ENCODE measurements at places on chromosomes 2 and 18.

- DNase-seq: no peak
Observed at GRCh38 chr2:682226-682625, 5.0 kb upstream of the TMEM18 start.

- peak; percentile 76 for DNase-seq
Observed at GRCh38 chr18:63339920-63340484, 20.4 kb upstream of the BCL2 start.

DNA sequence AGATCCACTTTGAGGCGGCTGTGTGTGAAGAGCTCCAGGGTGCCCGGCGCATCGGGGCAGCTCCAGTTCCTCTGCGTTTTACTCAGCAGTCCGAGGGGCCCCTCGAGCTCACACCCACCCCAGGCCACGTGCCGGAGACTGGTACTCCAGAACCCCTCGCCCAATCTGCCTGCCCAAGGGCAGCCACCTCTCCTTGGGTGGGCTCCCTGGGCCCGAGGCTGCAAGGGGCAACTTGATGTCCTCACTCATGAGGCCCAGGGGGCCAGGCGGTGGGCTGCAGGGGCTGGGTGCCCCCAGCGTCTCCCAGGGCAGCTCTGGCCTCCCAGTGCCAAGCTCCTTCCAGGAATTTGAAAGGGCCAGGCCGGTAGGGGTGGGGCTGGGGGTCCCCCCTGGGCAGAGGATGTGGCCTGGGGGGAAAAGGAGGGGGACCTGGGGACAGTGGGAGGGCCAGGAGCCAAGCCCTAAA, 16.7 kb downstream of the RAMP1 start:
- DNase-seq: no peak

- peak; percentile 20 for DNase-seq
Observed at GRCh38 chr2:237955640-237956401, 11.0 kb upstream of the UBE2F start.

GRCh38 chr2:63272560-63272959, 221.9 kb downstream of the OTX1 start:
- no peak for DNase-seq

DNA sequence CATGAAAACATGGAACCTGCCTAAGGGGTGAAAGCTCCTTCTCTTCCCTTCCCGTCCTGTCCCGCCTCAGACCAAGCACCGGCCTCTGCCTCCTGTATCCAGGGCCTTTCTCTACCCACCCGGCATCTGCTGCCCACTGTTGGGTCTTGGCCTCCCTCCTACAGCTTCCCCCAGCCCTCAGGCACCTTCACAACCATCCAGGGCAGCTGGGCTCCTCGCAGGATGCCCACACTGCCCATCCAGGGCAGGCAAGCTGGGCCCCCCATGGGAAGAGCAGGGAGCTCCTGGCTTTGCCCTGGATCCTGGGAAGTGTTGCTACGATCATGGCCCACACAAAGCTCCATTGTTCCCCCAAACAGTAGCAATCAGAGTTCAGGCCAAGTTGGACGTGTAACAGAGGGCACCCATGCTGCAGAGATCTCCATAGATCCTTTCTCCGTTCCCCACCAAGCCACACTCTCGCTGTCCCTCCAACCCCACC, 206.6 kb downstream of the NDUFA10 start:
- no peak for DNase-seq

- peak; percentile 91 for DNase-seq
Observed at GRCh38 chr2:219460424-219460926, 25.8 kb downstream of the SPEG start.

- DNase-seq: peak; percentile 39
Observed at GRCh38 chr2:67955748-67956603, 106.8 kb downstream of the C1D start.

DNA sequence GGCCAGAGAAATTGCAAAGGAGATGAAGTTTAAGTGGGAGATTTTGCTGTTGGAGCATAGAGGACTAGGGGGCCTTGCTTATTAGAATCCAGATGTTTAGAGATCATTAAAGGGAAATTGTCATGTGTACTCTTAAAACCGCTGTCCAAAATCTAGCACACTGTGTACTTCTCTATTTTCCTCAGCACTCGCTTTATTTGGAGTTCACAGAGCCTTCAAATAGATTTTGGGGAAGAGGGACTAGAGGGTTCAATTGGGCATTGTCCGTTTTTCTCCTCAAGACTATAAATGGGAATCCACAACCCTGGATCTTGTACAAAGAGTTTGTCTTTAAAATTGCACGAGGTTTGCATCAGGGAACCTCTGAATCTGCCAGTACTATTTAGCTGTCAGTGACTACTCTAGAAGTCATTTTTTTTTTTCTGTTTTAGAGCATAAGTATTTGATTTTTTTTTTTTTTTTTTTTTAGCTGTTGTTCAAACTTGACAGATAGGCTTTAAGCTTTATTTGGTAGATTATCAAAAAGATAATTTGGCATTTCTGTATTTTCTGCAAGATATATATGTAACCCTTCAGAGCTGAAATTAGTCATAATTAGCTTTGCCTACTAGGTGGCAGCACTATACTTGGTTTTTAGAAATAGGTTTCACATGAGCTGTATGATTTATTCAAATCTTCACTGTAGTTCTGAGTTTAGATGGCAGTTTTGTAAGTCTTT, 14.2 kb downstream of the PMS1 start:
- peak; percentile 58 for DNase-seq

DNA sequence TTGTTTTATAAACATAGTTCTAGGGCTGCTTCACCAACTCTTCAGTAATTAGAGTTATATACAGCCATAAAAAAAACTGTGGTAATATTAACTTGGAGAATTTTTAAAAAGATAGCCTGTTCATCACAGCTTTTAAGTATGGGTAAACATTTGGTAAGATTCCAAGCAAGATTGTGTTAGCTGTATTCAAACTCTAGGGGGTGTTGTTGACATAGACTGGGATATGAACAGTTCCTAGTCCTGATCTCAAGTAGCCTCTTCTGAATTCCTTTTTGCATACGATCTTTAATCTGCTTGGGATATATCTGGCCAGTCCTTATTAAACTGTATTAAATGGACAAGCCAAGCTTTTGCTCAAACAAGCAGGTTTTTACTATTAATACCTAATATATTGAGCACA, 13.4 kb downstream of the NOP58 start:
- DNase-seq: peak; percentile 37

DNA sequence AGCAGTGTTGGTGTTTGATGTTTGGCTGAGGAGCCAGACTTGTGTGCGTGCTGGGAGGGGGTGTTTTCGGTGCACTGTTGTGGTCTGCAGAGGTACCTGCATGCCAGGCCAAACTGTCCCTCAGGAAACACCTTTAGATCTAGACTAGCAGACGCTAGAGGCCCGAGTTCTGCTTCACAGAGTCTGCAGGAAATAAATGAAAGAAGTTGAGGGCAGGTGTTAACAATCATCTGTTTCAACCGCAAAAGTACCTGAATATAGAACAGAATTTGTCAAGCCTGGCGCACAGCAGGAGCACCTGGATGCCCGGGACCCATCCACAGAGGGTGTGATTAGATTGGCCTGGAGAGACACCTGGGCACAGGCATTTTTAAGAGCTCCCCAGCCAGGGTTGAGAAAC, 40.5 kb upstream of the REL start:
- no peak for DNase-seq

- no peak for DNase-seq
Observed at GRCh38 chr2:191710411-191710900, 32.5 kb downstream of the NABP1 start.

- peak; percentile 60 for DNase-seq
Observed at GRCh38 chr18:8800445-8800844, 95.1 kb downstream of the MTCL1 start.

DNA sequence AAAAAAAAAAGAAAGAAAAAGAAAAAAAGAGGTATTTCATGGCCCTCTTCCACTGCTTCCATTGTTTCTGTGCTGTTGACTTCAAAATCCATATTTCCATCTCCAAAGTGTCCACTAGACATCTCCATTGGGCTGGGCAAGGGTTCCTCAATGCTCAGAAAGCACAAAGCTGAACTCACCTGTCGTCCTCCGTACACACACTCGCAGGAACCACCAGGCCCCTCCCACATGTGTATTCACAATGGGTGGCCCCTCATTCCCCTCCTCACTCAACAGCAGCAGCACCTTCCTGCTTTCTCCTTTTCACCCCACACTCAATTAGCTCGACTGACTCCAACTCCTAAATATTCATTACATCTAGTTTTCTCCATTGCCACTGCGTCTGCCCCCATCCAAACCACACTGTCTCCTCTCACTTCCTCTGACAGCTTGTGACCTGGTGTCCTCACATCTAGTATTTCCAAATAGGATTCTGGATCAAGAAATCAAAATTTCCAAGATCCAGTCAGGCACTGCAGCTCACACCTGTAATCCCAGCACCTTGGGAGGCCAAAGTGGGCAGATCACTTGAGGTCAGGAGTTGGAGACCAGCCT, 25.2 kb downstream of the OSBPL1A start:
- no peak for DNase-seq

DNA sequence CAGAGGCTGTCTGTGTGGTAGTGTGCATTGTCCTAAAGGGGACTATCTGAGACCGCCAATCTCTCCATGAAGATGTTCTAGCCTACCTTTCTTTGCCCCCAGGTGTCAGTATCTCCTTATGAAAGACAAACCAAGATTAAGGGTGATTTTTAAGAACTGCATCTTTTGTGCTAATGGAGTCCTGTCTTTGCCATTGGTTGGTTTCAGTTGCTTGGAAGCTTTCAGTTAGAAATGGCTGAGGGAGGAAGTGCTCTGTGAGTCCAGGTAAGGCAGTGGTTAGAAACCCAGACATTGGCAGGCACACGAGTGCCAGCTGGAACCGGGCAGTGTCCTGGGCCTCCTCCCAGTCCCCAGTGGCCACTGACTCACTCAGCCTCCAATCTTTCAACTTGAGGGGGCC, 111.3 kb downstream of the DOCK10 start:
- no peak for DNase-seq

DNA sequence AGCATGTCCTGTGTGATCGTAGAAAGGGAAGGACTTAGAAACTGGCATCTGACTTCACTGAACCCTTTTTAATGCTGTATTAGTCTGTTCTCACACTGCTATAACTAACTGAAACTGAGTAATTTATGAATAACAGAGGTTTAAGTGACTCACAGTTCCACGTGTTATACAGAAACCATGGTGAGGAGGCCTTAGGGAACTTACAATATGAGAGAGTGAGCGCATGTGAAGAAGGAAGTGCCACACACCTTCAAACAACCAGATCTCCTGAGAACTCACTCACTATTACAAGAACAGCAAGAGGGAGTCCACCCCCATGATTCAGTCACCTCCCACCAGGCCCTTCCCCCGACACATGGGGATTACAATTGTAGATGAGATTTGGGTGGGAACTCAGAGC, 811.3 kb downstream of the CPS1 start:
- no peak for DNase-seq

GRCh38 chr2:64137567-64137966, 6.7 kb downstream of the PELI1 start:
- no peak for DNase-seq

GRCh38 chr2:134161170-134161547, 92.7 kb upstream of the MGAT5 start:
- no peak for DNase-seq

DNA sequence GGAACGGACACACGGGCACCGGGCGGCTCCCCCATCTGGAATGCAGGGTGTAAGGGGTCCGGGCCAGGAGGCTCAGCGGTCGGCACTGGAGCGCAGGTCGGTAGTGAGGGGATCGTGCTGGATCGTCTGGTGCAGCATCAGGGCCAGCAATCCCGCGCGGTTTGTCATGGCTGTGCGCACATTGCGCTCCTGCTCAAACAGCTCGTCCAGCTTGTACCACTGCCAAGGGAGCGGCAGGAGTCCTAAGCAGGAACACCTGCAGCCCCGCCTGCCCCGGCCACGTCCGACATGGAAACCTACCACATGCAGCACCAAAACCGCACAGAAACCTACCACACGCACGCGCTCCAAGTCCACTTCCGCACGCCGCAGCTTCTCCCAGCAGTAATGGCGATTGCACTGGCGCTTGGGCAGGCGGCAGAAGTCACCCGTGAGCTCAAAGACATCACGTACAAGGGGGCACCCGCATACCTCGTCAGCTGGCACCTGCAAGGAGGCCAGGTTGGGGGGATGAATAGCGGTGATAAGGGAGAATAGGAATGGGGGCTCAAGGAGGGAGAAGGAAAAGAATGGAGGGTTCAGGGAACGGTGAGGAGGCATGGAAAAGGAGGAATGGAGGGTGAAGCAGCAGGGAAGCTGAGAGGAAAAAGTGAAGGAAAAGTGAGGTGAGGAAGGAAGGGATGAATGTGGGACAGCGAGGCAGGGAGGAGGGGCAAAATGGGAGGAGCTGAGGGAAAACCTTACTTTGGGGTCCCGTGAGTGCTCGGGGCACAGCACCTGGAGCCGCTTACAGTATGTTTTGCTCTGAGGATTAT, 1.4 kb upstream of the MBD1 start:
- no peak for DNase-seq

- DNase-seq: no peak
Observed at GRCh38 chr2:145744541-145745386, 1224.8 kb upstream of the ZEB2 start.

DNA sequence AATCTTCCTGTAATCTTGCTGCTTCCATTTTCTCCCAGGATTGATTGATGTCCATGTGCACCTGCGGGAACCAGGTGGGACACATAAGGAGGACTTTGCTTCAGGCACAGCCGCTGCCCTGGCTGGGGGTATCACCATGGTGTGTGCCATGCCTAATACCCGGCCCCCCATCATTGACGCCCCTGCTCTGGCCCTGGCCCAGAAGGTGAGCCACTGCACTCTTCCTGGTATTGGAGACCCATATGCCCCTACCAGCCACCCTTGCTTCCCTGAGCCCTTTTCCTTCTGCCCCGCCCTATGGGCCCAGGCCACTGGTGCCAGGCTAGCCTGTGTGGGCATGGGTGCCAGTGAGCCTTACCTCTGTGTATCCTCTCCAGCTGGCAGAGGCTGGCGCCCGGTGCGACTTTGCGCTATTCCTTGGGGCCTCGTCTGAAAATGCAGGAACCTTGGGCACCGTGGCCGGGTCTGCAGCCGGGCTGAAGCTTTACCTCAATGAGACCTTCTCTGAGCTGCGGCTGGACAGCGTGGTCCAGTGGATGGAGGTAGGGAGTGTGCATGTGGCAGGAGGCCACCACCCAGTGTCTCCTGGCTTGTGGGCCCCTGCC, 20.3 kb downstream of the CAD start:
- no peak for DNase-seq

- no peak for DNase-seq
Observed at GRCh38 chr18:24342347-24342746, 55.3 kb downstream of the OSBPL1A start.

- DNase-seq: no peak
Observed at GRCh38 chr18:62339106-62339988, 14.2 kb downstream of the TNFRSF11A start.
